Stimulated activated CD8-positive, alpha-beta memory T cell treated with anti-CD3 and anti-CD28 coated beads, Interleukin-4, amount 100 ng/mL, for 1 hour (primary cell): ENCODE measurements at places on chromosomes 7 and 10.

GRCh38 chr7:98539865-98540264, 77.2 kb upstream of the NPTX2 start:
- DNase-seq: no peak

- DNase-seq: no peak
Measured at GRCh38 chr7:26681819-26682418, 182.5 kb downstream of the SKAP2 start.

GRCh38 chr7:54888067-54888733, 129.2 kb upstream of the SEC61G start:
- DNase-seq: no peak

DNA sequence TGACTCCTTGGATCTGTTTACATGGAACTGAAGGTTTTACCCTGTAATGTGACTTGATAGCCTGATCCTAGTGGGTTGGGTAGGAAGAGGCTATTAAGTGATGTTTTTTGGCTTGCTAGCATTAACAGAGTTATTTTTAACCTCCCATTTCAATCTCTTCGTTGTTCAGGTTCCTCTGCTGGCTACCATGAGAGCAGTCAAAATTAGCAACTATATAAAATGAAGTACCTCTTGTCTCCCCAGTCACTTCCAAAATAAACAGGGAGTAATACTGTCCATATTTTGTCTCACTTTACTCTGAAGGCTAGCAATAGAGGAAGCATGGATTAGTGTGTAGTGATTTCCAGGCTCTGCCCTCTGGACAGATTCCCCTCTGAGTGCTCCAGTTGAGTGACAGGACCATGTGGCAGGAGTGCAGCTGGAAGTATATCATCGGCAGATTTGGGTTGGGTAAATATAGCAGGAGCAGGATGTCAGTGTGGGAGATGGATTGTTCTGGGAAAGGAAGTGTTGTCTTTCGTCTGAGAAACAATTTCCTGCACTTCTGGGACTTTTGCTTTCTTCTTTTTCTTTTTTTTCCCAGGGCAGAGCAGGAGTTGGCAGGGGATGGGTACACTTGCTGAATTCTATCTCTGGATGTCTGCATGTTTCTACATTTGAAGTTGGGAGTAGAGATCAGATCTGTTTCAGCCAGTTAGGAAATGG, 35.2 kb downstream of the GBF1 start:
- no peak for DNase-seq

- no peak for DNase-seq
Measured at GRCh38 chr7:28533731-28534531, 121.6 kb downstream of the CREB5 start.

DNA sequence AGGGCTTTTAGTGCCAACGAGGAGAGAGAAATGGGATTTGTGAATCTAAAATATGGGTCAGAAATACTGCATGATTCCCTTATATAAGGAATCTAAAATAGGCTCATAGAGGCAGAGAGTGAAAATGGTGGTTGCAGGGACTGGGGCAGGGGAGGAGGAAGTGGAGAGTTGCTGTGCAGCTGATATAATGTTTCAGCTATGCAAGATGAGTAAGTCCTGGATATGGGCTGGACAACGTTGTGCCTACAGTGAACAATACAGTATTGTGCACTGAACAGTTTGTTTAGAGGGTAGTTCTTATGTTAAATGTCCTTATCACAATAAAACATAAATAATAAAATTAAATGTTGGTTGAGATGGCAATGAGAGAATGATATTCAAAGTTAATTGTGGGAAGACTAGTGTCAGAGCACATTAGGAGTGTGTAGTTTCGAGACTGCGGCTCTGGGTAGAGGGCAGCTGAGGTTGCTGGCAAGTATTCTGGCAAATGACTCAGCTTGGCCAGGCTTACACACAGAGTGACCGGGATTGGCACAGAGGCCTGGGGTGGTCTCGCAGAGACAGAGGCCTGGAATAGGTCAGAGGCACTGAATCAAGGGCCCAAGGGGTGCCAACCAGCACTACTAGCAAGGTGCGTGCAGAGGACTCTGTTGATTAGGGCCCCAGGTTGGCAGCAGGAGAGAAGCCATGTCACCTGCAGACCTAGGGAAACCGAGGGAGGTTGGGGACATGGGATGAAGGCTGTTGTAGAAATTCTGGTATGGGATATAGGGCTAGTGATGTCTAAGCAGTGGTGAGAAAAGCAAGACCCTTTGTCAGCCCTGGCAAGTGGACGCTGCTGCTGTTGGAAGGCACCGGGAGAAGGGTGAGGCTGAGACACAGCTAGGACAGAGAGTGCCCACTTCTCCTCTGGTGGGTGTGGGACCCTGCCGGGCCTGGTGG, 2.8 kb upstream of the DEPP1 start:
- DNase-seq: no peak

DNA sequence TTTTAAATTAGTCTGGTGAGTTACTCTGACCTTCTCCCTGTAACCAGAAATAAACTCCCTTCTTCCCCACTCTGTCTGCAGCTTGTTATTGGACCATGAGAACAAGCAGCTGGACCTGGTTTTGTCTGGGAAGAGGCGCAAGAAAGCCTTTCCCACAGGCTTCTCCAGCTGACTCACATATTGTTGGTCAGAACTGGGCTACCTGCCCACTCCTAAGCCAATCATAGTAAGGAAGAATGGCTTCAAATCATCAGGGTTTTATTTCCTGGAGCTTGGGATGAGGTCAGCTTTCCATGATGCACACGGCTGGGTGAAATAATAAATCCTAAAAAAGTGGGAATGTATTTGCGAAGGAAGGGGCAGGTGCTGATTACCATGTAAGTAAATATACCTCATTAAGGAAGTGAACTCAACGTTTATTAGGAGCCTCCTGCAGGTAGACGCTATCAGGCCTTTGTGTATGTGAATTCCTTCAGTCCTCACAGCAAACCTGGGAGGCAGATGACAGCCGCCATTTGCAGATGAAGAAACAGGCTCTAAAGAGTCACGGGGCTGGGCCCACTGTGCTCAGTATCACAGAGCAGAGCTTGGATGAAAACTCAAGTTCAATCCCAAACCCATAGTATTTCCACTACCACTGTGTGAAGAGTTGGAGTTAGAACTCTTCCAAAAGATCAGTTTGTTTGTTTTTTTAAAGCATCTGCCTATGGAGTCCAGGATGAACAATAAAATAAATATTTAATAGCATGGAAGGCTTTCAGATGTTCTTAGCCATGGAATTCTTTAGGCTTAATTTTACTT, 32.8 kb downstream of the IL15RA start:
- no peak for DNase-seq

DNA sequence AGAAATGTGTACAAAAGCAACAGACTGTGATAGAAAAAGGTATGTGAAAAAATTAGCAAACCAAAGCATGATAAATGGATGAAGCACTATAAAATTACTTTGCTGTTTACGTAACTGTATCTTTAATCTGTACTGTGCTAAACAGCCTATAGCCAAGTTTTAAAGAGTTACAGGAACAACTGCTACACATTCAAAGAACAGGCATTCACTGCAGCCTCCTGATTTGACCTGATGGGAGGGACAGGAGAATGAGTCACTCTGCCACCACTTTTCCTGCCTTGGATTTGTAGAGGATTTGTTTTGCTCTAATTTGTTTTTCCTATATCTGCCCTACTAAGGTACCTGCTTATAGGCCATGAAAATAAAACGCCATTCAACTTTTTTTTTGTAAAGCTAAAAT, 116.1 kb downstream of the FANK1 start:
- no peak for DNase-seq

- DNase-seq: no peak
Measured at GRCh38 chr7:23687011-23687410, 7.0 kb downstream of the FAM221A start.

DNA sequence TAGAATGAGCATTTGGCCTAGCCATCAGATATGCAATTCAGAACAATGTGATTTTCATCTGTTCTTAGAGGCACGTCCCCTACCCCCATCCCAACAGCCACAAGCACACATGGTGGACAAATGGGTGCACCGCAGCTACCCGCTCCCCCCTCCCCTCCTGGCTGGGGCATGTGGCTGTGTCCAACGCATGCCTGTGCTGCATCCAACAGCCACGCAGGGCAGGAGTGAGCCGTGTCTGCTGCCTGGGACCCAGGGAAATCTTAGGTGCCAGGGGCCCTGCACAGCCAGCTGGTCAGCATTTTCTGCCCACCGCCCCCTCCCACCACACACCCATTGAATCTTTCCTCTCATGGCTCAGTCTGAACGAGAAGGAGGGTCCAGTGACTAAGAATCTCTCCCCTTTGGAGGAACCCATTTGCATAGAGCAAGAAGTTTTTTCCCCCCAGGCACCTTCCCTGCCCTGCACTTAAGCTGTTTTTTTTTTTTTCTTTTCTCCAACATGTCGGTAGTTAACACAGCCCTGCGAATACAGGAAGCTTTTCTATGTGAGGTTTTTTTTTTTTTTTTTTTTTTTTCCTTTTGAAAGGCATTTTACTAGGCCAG, 138.9 kb downstream of the WDR11 start:
- DNase-seq: no peak

DNA sequence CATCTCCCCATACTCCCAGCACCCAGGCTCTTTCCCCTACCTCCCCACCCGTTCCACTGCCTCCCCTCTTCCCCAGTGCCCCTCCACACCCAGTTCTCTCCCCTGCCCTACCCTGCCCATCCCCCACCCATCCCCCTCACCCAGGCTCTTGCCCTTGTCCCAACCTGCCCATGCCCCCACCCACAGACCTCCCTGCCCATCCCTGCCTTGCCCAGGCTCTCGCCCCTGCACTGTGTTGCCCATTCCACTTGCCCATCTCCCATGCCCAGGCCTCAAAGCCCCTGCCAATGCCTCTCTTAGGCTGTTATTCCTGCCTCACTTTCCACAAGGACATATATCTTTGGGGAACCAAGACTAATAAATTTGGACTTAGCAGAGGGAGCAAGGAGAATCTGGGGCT, 262.6 kb upstream of the CXCL12 start:
- DNase-seq: no peak

DNA sequence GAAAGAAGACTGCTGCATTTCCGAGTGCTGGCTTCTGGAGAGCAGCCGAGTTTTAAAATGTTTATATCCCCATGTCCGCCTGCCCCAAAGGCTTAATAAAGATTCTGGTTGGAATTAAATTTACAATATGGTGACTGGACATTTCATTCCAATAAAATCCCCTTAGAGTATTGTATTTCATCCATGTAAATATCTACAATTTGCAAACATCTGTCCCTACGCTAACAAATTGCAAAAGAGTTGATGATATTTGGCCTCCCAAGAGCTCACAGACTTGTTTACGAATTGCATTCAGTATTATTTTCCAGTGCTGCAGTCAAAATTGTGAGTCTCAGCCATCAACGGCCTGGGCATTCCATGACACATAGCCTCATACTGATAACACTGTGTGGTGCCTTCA, 50.1 kb downstream of the PLEKHS1 start:
- no peak for DNase-seq

- no peak for DNase-seq
Measured at GRCh38 chr10:36574207-36574606, 551.2 kb upstream of the ANKRD30A start.
